NCI-H1417 treated with DMSO at 0.1 percent for 48 hours (cell line): ENCODE measurements at places on chromosomes 11 and 22.

DNA sequence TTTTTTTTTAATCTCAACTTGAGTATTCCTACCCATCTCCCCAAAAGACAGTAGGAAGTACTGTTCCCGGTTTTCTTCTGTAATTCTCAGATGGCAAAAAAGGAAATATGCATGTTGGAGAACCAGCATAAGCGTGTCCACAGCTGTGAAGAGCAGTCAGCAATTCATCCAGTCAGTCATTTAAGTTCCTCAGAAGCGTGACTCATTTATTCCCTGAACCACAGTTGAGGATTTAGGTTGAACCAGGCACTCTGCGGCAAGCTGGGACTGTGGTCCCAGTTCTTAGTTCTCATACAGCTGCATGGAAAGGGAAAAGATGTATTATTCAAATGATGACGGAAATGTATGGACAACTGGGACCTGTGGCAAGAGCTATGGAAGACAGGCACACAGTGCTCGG lies 61.0 kb upstream of the MYO18B start:
- no peak for DNase-seq

- DNase-seq: no peak
Measured at GRCh38 chr22:22788460-22789037, 99.1 kb upstream of the IGLL5 start.

GRCh38 chr11:102807921-102808320 lies 10.0 kb upstream of the MMP1 start:
- no peak for DNase-seq

DNA sequence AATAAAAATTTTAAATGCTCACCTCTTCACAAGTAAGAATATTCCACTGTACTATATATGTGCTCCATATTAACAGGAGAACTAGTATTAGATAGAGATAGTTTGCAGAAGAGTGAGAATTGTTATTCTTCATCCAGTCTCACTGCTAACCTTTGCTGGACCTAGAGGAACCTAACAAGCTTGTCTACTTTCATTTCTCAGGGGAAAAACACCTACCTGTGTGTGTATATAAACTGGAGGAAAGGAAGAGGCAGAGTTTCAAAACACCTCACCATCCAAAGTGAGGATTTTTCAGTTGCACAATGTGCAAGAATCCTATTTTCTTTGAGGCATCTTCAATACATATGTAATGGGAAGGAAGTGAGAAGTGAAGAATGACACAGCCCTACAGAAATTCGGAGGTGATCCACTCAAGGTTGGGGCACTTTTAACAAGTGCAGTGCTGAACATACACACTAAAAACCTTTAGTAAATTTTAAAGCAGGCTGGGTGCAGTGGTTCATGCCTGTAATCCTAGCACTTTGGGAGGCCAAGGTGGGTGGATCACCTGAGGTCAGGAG lies 52.4 kb downstream of the SYTL2 start:
- DNase-seq: no peak

GRCh38 chr22:24170188-24170587 lies 11.1 kb upstream of the SUSD2 start:
- DNase-seq: no peak

- DNase-seq: no peak
Measured at GRCh38 chr22:45845076-45845487, 131.9 kb downstream of the WNT7B start.

GRCh38 chr11:73356979-73357860 lies 19.0 kb upstream of the RELT start:
- no peak for DNase-seq
